ENCODE measurements at places on chromosomes 12 and 14. TPM values are rescaled to one million over a fixed set of nuclear protein-coding genes. Genes with fewer than 3 reads are reported as not detected.

- DNase-seq, result no peak
Measured at GRCh38 chr14:30482276-30482675, 76.7 kb upstream of the G2E3 start.

The SOX5 gene
- not detected for total RNA-seq

DNA sequence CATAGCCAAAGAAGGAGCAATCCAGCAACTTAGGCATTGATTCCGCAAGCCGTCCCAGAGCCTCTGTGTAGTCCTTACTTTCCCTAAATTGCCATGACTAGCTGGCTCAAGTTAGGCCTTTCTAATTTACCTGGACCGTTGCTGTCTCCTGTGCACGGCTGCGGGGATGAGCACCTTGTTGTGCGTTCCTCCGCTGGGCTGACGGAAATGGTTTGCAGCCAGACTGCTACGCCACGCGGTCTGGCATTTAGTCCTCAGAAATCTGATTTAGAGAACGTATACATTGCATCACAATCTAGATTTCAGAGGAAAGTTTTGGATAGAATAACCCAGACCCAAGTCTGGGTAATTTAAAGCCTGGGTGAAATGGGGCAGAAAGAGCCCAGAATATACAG lies 133.2 kb upstream of the ARHGAP5 start:
- DNase-seq, result no peak

GRCh38 chr12:77314378-77315052 lies 249.1 kb upstream of the E2F7 start:
- DNase-seq, result no peak

The RBP5 gene
- total RNA-seq, result 1.4 TPM

The GLT8D2 gene
- not detected for total RNA-seq

The CLEC4D gene
- not detected for total RNA-seq

GRCh38 chr12:30763053-30763452 lies 8.3 kb upstream of the CAPRIN2 start:
- DNase-seq, result no peak

The CLEC4A gene
- total RNA-seq, result 2.2 TPM

DNA sequence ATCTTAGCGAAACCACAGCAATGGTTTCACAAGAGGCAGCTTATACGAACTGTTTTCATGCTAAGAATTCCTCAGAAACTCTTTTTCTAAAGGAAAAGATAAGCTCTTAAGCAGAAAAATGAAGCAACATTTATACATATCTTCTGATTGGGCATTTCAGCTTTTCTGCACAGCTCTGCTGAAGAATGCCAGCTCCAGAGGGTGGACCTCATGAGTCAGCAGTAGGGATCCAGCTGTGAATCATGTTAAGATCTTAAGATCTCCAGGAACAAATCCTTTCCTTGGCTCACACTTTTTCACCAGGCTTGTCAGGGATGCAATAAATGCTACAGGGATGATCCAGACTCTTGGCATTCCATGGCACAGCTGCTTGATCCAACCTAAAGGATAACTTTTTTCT lies 477.1 kb upstream of the CCDC196 start:
- DNase-seq, result no peak

GRCh38 chr12:103181366-103182152 lies 224.1 kb downstream of the ASCL1 start:
- no peak for DNase-seq

GRCh38 chr12:75870878-75871277 lies 160.7 kb downstream of the PHLDA1 start:
- no peak for DNase-seq

- DNase-seq, result no peak
Measured at GRCh38 chr12:107356266-107356936, 263.1 kb upstream of the CRY1 start.

The CDC42BPB gene
- 4.8 TPM for total RNA-seq

DNA sequence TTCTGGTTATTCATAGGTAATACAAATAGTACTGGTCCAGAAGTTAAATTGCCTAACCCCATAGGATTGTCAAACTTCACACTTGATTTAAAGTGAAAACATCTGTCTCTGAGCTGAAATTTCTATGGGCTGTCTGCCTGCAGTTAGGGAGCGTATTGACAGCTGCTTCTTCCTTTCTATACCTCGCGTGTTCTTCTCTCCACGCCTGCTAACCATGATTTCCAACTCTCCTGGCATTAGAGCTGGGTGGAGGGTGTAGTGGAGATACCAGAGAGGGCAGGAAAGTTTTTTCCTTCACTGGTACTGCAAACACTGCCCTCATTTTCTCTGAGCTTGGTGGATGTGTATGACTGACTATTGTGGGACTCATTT lies 429.0 kb upstream of the FBXO33 start:
- DNase-seq, result no peak

Measured in naive thymus-derived CD4-positive, alpha-beta T cell (primary cell).